ENCODE measurements at places on chromosomes 3 and 15.

DNA sequence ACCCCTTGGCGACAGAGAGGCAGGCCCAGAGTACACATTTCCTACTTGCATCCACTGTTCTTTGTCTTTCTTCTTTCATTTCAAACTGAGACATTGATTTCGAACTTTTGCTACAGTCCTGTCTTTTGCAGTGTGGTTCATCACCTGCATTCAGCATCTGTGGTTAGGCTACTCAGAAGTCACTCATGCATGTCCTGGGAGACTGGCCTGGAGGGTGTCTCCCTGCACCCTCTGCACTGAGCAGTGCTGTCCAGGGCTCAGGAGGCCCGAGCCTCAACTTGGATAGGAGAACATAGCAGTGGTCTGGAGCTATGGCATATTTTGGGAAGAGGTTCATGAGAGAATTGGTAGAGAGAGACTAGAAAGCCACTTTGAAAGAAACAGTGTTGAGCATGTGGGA lies 240.2 kb upstream of the TPRG1 start:
- no peak for ATAC-seq

DNA sequence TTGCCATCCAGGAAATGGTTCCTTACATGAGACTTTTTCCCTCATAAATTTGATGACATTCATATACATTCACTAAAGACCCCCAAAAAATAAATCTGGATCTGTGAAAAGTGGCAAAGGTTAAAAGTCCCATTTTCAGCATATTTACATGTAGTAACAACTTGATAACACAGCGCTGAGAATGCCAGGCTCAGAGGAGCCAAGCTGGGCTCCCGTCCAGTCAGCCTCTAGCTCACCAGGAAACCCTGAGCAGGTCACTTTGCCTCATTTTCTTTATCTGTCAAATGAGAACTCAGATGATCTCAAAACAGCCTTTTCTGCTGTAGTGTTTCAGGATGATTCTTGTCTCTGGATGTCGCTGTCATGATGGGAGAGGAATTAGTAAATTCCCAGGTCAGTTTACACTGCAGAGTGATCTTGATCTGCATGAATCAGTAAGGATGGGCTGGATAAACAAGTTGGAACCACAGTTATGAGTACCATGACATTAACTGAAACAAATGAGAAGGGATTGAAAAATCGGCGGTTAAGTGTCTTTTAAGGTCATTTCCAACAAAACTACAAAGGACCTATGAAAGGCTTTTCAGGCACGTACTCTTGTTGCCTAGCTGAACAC lies 82.8 kb downstream of the PPARG start:
- peak; percentile 23 for ATAC-seq

- ATAC-seq = no peak
Observed at GRCh38 chr15:44038755-44039191, 156.3 kb downstream of the FRMD5 start.

DNA sequence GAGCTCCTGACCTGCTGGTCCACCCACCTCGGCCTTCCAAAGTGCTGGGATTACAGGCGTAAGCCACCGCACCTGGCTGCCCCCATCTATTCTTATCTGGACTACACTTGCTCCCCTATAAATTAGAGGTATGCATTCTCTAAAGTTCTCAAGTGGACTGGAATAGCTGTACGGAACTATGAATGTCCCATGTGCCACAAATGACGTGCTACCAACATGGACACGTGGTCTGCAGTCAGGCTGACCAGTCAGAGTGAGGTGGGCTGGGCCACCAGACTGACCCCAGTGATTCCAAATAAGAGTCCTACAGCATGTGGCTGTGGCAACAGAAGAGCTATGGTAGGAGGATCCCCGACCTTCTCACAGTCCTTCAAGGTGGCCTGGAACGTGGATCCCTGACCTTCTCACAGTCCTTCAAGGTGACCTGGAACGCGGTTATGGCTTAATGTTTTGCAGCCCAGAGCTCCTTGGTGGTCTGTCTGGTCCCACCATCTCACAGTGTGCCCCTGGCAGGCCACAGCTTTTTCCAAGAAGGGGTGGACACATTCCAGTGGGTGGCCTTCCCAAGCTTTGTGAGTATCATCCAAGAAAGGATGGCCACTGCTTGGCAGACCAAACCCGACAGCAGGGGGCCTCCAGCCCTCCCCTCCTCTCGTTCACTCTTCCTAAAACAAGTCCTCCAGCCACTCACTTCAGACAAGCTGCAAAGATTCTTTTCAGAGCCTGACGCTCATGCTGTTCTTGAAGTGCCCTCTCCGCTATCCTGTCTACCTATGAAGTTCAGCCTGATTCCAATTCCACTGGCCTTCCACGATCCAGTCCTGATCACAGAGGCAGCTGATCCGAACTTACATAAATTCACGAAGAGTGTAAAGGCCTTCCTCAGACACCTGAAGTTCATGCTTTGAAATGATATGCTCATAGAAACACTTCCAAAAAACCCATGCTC lies 4.4 kb downstream of the ADAMTS17 start:
- ATAC-seq = no peak

DNA sequence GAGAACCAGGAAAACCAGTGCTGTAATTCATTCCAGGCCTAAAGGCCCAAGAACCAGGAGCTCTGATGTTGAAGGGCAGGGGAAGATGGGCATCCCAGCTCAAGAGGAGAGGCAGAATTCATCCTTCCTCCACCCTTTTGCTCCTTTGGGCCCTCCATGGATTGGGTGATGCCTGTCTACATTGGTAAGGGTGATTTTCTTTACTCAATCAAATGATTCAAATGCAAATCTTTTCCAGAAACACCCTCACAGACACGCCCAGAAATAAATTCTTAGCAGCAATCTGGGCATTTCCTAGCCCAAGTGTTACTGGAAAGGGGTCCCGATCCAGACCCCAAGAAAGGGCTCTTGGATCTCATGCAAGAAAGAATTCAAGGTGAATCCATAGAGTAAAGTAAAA lies 17.6 kb upstream of the APOD start:
- no peak for ATAC-seq

- no peak for ATAC-seq
Observed at GRCh38 chr3:149547954-149548668, 73.6 kb downstream of the TM4SF4 start.

DNA sequence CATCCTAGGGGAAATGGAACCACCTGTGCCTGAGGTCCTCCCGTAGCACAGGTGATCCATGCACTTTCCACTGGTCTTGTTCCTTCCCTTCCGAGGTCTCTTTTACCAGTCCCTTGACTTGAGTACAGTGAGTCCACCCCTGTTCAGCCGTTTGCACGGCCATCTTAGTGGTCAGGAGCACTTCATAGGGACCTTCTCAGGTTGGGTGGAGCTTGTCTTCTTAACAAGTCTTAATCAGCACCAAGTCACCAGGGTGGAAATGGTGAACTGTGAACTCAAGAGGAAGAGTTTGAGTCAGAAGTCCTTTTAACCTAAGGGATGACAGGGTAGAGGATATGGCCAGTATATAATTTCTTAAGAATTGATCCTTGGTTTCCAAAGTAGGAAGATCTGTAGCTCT lies 21.4 kb downstream of the ARL8B start:
- no peak for ATAC-seq

- no peak for ATAC-seq
Observed at GRCh38 chr3:48422681-48423080, 7.2 kb downstream of the PLXNB1 start.

DNA sequence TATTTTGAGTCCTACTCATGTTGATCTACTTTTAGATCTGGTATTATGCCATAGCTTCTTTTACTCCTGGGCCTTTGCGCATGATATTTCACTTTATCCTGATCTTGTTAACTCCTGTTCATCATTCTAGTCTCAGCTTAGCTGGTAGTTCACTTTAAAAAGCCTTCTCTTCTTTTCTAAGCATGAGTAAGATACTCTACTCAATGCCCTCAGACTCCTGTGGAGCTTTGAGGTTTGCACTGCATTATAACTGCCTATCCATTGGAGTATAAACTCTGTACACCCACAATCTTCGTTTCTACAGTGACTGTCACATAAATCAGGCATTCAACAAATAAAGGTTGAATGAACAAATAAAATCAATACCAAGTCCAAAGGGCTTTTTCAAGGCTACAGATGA lies 357.9 kb upstream of the KCNH8 start:
- peak; percentile 16 for ATAC-seq

DNA sequence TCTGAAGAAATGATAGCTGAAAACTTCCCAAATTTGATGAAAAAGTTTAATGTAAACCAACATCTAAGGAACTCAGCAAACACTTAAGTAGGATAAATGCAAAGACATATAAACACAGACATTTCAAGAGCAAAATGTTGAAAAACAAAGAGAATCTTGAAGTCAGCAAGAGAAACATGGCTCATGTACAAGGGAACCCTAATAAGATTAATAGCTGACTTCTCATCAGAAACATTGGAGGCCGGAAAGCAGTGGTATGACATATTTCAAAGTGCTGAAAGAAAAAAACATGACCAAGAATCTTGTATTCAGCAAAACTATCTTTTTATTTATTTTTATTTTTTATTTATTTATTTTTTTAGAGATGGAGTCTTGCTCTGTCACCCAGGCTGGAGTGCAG lies 10.6 kb upstream of the PRKCI start:
- ATAC-seq = no peak

- no peak for ATAC-seq
Observed at GRCh38 chr15:91342097-91342496, 242.0 kb downstream of the SV2B start.

GRCh38 chr3:42028474-42028873 lies 62.7 kb upstream of the TRAK1 start:
- no peak for ATAC-seq

- ATAC-seq = no peak
Observed at GRCh38 chr3:188491276-188491687, 337.3 kb downstream of the LPP start.

GRCh38 chr3:55611121-55611520 lies 124.0 kb upstream of the WNT5A start:
- ATAC-seq = no peak

DNA sequence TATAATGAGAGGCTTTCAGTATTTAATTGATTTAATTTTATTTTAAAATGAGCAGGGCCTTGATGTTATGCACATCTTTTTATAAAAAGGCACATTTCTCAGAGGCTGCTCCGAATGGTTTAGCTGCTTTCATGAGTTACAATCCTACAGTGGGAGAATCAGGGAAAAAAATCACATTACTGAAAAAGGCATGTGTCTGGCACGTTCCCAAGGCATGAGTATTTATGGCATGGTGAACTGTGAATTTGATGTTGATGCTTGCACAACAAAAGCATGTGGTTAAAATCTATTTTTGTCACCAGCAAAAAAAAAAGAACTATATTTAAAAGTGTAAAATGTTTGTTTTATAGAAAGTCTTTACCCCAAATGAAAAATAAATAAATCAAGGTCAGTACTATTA lies 485.2 kb upstream of the ROBO2 start:
- ATAC-seq = no peak

DNA sequence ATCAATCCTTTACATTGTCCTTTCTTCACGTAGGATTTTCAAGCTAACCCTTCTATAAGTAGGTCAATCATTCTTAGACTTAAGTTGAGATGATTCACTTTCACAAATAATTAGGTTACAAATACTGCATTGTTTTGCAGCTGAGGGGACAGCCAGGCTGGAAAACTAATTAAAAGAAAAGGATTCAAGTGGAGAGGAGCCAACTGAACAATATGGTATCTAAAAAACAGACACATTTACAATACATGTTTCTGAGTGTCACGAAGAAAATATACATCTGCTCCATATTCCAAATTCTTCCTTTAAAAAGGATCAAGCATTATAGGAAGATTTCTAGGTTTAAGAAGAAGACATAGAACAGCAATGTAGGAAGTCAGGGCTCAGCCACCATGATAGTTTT lies 70.2 kb downstream of the PEAK1 start:
- no peak for ATAC-seq

All from activated T-helper 17 cell treated with anti-CD3 and anti-CD28 coated beads, Interleukin-2, amount 50 U/mL, for 72 hours (primary cell).